ENCODE measurements at places on chromosomes 1 and 21.
A peak's percentile ranks its signal among the peaks of the same experiment; 100 is the strongest.

- DNase-seq, result peak; percentile 45
These were observed 102.8 kb downstream of the GDAP2 start for GRCh38 chr1:117826540-117827078.

DNA sequence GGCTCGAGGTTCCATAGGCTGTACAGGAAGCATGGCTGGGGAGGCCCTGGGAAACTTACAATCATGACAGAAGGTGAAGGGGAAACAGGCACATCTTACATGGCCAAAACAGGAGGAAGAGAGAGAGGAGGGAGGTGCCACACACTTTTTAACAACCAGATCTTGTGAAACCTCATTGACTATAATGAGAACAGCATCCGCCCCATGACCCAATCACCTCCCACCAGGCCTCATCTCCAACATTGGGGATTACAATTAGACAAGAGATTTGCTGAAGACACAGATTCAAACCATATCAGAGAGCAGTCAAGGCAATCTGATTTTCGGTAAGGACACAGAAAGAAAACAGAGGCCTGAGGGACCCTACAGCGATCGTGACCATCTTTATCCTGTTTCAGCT lies 41.7 kb downstream of the TNFRSF9 start:
- no peak for DNase-seq

- DNase-seq, result no peak
These were observed 854.0 kb downstream of the LRRIQ3 start for GRCh38 chr1:73343947-73344346.

DNA sequence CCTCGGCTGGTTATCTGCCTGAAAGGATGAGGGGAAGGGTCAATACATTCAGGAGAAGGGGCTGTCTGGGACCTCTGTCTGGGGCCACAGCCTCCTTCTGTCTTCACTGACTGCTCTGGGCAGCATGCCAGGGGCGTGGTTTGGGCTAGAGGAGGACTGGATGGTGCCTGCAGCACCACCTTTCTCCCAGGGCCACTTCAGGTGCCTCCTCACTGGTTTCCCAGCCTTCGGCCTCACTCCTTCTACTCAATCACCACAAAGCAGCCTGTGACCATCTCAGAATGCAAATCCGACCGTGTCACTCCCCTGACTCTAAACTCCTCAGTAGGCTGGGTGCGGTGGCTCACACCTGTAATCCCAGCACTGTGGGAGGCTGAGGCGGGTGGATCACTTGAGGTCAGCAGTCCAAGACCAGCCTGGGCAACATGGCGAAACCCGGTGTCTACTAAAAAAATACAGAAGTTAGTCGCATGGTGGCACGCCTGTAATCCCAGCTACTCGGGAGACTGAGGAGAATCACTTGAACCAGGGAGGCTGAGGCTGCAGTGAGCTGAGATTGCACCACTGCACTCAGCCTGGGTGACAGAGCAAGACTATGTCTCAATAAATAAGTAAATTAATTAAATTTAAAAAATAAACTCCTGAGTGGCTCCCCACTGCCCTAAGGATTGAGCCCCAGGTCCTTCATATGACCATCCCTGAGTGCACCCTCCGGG lies 50.1 kb upstream of the ECE1 start:
- no peak for DNase-seq

DNA sequence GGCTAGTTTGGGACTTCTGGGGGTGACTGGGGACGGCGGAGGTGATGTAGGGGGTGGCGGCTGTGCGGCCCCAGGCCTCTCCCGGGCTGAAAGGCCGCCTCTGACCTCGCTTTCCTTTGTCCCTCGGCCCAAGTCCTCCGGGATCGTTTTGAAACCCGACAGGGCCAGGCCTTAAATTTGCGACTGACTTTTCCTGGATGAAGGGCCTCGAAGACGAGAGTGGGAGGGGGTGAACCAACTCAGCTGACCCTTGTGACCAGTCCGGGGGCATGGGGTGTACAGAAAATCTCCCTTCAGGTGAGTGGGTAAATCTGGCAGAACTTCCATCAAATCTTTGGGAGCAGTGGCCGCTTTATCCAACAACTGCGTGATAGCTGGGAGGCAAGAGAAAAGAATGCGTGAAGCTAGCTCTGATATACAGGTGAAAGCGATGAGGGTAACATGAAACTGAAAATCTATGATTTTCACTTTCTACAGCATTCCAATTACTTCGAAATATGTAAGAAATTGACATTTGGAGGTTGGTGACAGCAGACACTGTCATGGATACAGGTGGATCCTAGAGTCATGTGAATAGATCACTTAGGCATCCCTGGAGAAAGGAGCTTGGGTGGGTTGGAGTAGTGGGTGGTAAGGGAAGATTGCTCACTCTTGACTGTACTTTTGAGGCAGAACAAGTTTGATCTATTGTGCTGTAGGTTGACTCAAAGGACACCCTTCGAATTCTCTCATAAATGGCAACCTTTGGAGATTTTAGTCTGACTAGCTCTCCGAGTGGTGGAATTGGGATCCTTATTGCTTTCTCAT lies 885 bp downstream of the AHCYL1 start:
- DNase-seq, result peak; percentile 15

GRCh38 chr1:43253876-43254275 lies 15.9 kb upstream of the TMEM125 start:
- DNase-seq, result no peak

- DNase-seq, result no peak
These were observed 16.4 kb downstream of the CAPZA1 start for GRCh38 chr1:112636056-112636455.

GRCh38 chr1:61397935-61398334 lies 315.6 kb downstream of the NFIA start:
- DNase-seq, result no peak

DNA sequence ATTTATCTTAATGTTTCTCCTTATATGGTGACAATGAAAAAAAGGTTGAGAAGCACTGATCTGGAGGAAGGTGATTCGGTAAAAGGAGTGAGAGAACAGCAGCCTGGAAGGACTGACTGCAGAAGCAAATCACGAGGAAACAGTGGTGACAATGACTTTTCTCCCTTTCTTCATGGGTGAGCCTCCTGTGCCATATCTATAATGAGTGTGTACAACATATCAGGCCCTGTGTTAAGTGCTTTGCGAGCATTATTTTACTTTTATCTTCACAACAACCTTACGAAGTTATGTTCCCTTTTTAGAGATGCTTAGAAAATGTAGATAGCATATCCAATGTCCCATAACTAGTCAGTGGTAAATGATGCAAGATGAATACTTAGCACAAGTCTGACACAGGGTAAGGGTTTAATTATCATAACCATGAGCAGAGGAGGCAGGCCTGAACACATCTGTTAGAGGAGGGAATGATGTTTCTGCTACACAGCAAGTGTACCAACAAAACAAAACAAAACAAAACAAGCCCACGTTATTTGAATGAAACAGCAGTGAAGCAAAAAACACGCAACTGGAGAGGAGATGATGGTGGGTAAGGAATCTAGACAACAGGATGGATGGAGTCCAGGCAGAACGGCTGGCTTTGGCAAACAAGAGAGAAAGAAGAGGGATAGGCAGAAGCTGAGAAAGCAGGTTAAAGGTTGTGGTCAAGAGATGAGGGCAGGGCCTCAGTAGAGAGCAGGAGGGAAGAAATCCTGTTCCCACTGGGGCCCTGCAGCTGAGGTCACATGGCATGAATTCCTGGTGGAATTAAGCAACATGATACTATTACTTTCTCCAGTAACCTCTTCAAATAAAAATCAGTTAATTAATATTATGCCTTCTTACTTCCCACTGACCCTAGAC lies 29.6 kb downstream of the GNG12 start:
- DNase-seq, result no peak

All from suppressor macrophage (primary cell).